ENCODE measurements at places on chromosomes 3 and 15. TPM values are rescaled to one million over a fixed set of nuclear protein-coding genes. Genes with fewer than 3 reads are reported as not detected.

Gene DNAJC13
- total RNA-seq: 42.3 TPM

Gene CFAP20DC
- 2.2 TPM for total RNA-seq

Gene ATRIP
- 15.9 TPM for total RNA-seq

Gene BDH1
- total RNA-seq: 41.8 TPM

Gene GATM
- total RNA-seq: 3.3 TPM

Gene IL17RB
- total RNA-seq: 30.0 TPM

Gene TM4SF18
- total RNA-seq: not detected

Gene RBP2
- total RNA-seq: 28.0 TPM

- peak; percentile 69 for DNase-seq
Measured at GRCh38 chr15:77702211-77702957, 69.7 kb upstream of the LINGO1 start.

DNA sequence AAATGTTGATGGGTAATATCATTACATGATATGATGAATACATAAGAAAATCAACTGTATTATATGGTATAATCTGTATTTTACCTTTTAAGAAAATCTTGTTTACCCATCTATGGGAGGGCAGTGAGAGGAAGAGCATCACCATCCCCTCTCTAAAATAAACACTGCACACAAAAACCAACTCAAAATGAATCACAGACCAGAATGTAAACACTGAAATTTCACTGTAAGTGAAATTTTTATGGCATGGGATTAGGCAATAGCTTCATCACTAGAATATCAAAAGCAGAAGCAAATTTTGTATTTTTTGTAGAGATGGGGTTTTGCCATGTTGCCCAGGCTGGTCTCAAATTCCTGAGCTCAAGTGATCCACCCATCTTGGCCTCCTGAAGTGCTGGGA lies 26.2 kb downstream of the IFT80 start:
- DNase-seq: no peak

- no peak for DNase-seq
Measured at GRCh38 chr3:158725348-158726011, 6.8 kb downstream of the RARRES1 start.

DNA sequence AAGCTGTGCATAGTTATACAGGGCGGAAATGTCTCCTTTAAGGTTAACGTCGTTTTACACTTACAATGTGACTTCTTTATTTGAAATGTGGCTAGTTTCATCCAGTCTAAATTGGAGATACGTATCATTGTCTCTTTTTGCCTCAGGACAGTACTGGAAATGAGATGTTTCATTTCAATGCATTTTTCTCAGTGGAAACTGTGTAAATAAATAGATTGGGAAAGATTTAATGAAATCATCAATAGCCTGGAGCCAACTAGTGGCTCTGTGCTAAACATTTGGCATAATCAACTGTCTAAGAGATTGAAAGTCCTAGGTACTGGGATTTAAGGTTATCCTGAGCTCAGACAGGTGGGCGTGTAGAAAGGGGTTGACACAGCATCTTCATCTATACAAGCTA lies 691.5 kb upstream of the CCDC54 start:
- DNase-seq: no peak

DNA sequence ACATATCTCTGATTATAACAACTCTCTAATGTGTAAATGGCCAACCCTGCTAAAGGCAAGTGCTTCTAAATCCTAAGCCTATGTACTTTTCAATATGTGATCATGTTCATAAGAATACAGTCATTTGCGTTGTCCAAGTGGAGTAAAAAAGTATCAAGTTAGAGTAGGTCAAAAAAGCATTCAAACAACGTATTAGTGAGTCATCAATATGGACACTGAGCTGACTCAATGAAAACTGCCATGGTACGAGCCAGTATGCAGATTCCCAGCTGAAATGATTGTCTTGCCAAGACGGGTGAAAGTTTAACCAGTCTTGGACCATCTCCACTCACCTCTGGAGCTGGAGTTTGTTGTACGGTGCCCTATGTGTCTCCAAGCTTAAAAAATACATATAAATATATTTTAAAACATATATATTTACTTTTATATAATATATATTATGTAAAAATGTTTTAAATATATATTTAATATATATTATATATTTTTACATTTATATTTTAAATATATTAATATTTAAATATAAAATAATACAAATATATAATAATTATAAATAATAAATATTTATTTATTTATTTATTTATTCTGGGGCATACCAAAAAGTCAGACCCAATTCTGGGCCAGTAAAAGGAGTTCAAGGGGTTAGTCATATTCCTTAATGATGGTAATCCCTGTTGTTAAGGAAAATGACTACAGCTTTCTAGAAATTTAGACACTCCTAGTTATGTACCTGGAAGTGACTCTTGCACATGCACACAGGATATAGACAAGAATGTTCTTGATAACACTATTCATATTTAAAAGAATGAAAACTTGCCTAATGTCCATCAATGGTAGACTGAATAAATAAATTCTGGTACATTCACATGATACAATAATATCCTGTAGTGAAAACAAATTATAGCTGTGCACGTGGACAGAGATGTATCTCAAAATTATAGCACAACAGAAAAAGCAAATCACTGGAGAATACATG lies 27.2 kb downstream of the PLSCR4 start:
- no peak for DNase-seq

DNA sequence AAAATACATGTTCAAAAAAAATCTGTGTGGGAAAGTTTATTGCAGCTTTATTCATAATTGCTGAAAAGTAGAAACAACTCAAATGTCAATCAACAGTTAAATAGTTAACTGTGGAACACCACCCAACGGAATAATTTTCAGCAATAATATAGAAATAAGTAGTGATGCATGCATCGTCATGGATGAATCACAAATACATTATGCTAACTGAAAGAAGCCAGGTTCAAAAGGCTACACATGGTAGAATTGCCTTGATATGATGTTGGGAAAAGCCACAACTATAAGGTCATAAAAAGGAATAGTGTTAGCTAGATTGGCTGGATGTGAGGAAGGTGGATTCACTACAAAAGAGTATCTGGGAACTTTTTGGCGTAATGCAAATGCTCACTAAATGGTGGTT lies 82.0 kb downstream of the GMNC start:
- no peak for DNase-seq

GRCh38 chr15:65318870-65319356 lies 14.4 kb downstream of the RNU5B-1 start:
- peak; percentile 87 for DNase-seq

GRCh38 chr15:80339601-80340000 lies 64.6 kb upstream of the ARNT2 start:
- DNase-seq: no peak

- no peak for DNase-seq
Measured at GRCh38 chr3:25173606-25174005, 254.5 kb upstream of the RARB start.

DNA sequence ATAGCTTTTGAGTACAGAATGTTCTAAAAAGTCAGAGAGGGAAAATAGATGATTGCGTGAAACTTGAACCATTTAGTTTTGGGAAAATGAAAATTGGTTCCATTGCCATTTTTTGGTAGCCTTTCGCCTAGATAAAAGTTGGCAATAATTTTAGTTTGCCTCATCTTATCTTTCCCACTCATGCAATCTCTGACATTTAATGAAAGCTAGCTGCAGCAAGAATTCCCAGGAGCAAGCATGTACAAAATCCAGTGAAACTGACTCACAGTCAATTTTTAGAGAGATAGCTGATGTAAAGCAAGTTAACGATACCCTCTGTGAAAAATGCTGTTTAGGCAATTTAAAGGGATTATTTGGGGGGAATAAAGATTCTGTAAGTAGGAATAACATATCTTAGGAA lies 797.4 kb downstream of the GRM7 start:
- no peak for DNase-seq

DNA sequence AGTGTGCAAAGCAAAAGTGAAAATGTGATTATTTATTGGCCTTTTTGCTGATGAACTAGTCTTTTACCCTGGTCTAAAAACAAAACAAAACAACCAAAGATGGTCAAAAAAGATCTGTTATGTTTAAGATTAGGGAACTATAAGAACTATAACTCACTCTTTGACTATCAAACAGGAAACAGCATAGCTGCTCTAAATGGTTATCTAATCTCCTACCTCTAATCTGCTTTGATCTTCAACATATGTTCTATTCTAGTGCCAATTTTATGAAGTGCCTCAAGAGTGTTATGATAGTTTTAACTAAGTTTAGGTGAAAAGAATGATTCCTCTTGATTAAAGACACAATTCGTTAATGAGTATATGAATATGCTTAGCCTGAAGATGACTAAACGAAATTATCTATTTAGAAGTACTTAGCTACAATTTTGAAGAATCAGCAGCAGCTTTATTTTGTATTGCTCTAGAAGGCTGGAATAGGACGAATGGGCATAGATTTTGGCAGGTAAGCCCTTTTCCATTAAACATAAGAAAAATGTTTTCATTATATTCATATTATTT lies 46.0 kb downstream of the SETD2 start:
- no peak for DNase-seq

DNA sequence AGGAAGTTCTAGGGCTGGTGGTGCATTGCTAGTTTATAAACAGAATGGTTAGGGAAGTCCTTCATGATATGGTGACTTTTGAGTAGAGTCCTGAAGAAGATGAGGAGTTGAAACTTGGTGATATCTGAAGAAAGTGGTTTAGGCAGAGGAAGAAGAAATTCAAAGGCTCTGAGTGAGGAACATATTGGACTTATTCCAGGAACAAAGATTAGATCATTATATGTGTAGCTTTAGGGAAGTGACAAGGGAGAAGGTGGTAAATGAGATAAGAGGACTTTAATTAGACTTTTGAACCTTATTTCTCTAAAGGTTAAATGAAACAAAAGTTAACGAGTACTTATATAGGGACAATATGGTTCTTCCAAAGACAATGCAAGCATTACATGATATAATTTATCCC lies 286.7 kb downstream of the DOCK3 start:
- DNase-seq: no peak

DNA sequence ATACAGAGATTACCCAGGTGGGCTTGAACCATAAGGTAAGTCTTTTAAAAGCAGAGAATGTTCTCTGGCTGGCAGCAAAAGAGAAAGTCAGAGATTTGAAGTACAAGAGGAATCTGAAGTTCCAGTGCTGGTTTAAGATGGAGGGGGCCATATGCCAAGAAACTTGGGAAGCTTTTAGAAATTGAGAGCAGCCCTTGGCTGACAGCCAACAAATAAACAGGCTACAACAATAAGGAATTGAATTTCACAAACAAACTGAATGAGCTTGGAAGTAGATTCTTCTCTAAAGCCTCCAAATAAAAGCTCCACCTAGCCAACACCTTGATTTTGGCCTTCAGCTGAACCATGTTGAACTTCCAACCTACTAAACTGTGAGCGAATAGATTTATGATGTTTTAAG lies 85.7 kb downstream of the TRIM42 start:
- DNase-seq: no peak

- DNase-seq: no peak
Measured at GRCh38 chr3:186915806-186916796, 14.2 kb upstream of the ST6GAL1 start.

DNA sequence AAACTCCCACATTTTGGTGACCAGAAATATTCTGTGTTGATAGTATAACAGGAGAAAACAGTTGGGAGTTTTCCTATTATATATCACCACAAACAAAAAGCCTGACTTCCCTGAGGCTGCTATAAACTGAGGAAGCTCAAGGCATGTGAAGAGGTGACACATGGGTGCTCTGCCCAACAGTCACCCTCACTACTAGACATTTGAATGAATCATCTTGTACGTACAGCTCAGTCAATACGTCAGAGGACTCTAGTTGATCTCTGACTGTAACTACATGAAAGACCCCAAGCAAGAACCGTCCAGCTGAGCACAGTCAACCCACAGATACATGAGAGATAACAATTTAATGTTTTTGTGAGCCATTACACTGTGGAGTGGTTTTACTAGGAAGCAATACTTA lies 338.3 kb upstream of the ATP11B start:
- no peak for DNase-seq

GRCh38 chr15:31277335-31278060 lies 49.1 kb upstream of the KLF13 start:
- DNase-seq: no peak

DNA sequence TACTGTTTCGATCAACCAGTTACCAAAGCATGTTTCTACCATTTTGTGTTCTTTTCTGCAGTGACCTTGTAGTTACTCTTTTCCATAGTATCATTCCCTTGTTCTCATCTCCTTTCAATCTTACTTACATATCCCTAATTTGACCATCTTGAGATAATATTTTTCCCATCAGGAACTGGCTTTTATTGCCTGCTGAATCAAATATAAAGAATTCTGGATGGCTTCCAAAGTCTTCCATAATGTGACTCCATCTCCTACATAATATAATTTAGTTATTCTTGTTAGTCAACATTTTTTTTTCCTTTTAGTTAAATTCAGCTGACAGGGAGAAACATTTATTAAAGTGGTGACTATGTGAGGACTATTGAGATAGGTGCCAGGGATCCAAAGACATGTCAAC lies 7.0 kb downstream of the USP8 start:
- no peak for DNase-seq

DNA sequence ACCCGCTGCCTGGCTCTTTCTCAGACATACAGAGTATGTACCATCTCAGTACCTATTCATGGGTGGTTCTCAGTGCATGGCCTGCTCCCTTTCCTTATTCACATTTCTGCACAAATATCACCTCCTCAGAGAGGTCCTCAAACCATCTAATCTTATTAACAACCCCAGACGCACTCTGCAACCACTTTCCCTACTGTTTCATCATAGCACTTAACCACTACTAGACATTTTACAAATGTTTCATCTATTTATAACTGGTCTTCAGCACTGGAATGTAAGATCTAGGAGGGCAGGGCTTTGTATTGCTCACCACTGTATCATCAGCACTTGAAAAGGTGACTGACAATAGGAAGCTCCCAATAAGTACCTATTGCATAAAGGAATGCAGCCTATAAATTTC lies 45.1 kb downstream of the TNIK start:
- no peak for DNase-seq

- no peak for DNase-seq
Measured at GRCh38 chr15:78290222-78290621, 9.2 kb downstream of the SKIC8 start.

DNA sequence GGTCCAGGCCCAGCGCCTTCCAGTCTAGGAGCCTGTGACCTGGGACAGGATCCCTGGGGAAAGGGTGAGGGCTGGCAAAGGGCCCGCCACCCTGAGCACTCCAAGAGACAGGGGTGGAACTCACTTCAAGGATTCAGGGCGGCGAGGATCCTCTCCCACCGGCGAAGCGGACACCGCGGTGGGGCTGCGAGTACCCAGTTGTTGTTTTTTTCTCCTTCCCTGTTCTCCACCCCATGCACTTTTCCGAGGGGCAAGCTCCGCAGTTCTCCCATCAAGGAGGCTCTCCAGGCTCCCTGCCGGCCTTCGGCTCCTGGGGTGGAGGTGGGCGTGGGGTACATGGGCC lies 387 bp upstream of the PAQR5 start:
- no peak for DNase-seq

- no peak for DNase-seq
Measured at GRCh38 chr3:97765336-97765735, 778 bp downstream of the ARL6 start.
